Stimulated activated CD4-positive, alpha-beta T cell treated with anti-CD3 and anti-CD28 coated beads, Interleukin-4, amount 100 ng/mL, for 24 hours (primary cell): ENCODE measurements at places on chromosomes 3 and 15.
A peak's percentile ranks its signal among the peaks of the same experiment; 100 is the strongest.

DNA sequence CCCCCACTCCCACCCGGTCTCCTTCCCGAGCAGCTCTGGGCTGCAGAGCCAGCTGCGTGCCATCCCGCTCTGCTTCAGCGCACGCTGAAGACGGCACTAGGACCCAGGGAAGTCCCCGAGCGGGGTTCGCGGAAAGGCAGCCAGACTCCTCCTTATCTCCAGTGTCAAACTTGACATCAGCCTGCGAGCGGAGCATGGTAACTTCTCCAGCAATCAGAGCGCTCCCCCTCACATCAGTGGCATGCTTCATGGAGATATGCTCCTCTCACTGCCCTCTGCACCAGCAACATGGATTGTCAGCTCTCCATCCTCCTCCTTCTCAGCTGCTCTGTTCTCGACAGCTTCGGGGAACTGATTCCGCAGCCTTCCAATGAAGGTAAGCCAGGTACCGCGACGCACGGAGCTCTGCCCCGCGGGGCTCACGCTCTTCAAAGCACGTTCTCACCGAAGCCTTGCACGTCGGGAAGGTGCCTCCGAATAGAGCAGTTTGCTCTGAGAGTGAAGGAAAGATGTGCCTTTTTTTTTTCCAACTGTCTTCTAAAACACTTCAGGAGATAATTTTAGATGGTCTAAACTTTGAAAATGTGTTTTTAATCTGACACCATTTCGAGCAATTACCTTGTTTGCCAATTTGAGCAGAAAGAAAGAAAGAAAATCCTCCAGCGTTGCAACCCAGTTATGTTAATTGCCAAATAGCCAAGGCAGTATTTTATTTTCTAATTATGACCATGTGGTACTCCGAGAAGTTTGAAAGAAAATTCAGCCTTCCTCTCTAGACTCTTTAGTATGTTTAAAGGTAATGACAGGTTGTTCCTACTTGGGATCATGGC, at the start of gene EPHA3:
EPHA3 (plus strand) TSS at position 161 of the 830 bp plus-strand sequence; CDS start at position 289, 128 bp downstream.
- peak; percentile 45 for DNase-seq

DNA sequence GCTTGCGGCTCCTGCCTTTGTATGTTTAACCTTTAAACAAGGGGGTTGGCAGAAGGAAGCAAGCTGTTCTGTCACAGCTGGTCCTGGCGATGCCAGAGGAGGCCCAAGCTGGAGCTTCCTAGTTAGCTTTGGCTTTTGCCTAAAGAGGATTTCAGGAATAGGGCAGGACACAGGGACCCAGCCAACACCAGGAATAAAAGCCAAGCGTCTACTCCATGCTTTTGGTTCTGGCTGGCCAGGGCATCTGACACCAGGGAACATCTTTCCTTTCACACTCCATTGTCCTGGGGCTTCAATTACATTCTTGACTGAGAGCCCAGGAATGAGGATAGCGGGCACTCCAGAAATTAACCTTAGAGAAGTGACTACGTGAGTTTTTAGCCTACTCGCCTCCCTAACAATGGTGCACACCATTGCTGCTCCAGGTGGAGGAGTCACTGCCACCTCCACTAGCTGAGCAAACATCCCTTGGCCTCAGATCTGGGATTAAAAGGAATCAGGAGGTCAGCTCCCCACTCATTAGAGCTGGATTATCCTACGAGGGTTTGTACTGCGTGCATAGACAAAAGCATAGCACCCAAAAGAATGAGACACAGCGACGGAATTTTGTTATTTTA, 38.2 kb downstream of the TPM1 start:
- no peak for DNase-seq

DNA sequence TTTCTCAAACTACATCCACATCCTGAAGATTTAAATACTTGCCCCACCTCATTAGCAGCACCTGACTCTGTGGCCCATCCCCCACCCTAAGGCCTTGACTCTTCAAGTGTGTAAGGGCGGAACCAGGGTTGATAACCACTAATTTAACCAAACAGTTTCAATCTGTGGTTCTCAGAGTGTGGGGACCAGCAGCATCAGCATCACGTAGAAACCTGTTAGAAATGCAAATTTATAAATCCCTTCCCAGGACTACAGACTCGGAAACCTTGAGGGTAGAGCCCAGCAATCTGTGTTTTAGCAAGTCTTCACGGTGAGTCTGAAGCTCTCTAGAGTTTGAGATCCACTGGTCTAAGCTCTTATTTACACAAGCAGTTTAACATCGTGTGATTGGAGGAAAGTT, 12.4 kb downstream of the GNB4 start:
- DNase-seq = no peak

DNA sequence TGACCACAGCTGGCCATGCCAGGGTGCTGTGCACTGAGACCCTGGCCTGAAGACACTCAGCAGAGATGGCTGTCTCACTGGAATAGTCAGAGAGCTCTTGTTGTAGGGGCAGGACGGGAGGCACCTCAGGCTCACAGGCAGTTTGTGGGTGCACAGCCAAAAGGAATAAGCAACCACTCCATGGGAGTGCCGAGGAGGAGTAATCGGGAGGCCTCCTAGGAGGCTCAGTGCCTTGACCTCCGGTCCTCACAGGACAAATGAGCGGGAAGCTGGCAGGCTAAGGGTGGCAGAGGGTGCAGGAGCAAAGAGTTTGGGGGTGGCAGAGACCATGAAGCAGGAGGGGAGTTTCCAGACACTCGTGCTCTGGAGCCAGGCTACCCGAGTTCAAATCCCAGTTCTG, 81.7 kb downstream of the SMAD6 start:
- no peak for DNase-seq

DNA sequence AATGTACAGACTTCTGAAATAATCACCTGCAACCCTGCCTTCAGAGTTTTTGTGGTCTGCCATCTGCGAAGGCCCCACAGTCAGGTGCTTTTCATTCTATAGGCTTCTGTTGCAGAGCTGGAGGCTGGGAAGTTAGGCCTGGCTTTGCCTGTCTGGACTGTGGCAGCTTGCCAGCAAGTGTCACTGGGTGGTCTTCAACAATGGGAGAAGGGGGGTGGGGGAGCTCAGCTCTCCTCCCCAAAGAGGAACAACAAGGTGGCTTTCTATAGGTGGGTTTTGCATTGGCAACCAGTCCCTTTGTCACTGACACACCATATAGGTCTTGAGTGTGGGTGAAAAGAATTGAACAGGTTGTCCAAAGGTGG, 7.3 kb downstream of the BOC start:
- DNase-seq = no peak

DNA sequence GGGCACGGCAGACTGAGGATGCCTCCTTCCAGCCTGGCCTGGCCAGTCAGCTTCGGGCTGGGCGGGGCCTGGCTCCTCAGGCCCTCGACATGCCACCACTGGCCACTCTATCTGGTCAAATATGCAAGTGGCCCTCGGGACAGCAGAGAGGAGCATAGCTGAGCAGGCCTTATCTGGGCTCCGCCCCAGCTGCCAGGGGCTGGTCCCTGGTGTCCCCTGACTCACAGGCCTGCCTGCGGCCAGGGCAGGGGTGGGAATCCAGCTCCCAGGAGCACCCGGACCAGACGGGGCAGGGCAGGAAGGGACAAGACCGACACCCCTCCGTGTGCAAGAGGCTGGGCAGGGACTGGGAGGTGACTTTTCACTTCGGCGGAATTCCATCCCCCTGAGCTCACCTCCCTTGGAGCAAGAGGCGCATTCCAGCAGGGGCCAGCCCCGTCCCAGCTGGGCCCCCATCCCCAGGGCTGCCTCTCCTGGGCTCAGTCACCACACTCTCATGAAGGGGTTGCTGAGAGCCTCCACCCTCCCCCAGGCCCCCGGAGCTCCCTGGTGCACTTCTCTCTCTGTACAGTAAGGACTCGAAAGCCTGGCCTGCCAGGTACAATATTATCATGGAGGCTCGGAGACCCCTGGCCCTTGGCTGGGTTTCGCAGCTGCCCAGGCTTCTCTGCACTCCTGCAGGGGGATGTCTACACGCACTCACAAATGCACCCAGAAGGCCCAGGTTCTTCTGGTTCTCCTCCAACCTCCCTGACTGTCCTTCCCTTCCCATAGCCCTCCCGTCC, 29.5 kb downstream of the WNT7A start:
- DNase-seq = no peak

- DNase-seq = no peak
These were observed 25.0 kb downstream of the LRRC58 start for GRCh38 chr3:120324190-120324589.

GRCh38 chr15:61906961-61907752, 153.1 kb downstream of the VPS13C start:
- DNase-seq = no peak

- no peak for DNase-seq
These were observed 247.3 kb downstream of the OCA2 start for GRCh38 chr15:27851858-27852210.

- no peak for DNase-seq
These were observed 39.6 kb downstream of the RASGRF1 start for GRCh38 chr15:79051029-79051428.

DNA sequence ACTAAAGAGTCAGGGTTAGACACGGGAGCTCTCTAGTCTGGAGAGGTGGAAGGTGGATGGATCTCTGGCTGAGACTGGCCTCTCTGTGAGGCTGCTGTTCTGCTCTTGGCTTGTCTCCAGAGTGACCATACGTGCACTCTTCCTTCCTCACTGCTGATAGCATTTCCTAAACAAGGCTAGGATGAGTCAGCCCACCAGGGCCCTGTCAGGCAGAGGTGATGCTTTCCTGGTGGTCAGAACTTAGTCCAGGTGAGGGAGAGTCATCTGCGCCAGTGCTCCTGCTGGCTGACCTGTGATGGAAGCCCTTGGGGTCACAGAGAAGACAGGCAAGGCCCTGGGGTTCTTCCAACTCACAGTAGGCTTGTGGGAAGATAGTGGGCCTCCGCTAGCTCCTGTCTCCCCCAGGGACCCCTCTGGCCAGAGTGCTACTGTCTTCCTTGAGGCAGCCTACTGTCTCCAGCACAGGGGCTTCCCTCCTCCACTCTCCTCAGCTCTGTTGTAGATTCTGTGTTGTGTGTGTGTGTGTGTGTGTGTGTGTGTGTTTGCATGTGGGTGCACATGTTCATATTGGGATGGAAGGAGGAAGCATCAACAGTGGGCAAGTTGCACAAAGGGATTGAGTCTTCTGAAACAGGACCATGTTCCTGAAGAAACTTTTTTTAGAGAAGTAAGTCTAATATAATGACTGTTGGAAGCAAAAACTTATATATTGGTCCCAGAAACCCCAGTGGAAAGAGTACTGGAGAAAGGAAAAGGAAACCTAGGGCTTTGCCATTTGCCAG, 16.5 kb downstream of the ALPK3 start:
- no peak for DNase-seq
